ENCODE measurements at places on chromosomes 1 and 21.

DNA sequence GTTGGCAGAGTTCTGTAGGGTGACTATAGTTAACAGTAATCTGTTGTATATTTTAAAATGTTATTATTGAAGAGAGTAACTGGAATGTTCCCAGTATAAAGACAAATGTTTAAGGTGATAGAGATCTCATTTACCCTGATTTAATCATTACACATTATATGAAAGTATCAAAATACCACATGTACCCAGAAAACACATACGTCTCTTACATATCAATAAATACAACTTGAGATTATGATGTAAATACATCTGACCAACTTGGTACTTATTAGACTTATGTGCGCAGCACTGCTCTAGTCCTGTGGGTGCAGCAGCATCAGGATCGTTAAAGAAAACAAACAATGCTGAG is 670 bp upstream of the PARK7 start:
- no peak for DNase-seq

DNA sequence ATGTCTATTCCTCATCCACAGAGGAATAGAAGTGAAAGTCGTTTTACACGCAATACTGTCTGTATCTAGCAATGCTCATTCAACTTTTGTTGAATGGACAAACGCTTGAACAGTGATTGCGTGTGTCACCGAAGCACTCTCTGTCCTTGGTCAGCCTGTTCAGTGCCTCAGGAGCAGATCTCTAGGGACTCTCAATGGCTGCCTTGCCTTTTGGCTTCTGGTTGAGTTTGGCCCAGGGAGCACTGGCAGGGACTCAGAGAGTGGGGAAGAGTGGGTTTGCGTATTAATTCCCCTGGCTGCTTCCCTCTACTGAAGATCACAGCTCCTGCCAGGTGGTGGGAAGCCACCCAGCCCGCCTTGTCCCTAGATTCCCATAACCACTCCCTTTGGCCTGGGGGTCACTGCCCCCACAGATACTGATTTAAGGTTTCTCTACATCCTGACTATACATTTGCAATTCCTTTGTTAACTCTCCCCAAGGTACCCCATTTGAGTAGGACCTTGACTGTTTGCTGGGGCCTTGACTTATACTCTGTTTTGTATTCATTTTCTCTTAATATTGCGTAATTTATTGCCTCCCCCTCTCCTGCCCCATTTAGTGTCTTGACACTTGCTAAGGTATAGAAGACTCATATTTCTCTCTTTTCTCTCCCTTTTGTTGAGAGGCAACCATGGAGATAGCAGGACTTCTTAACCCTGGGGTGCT is 61.7 kb upstream of the USP24 start:
- DNase-seq = no peak

- DNase-seq = no peak
Observed at GRCh38 chr21:35995522-35996088, 64.7 kb downstream of the SETD4 start.

- DNase-seq = no peak
Observed at GRCh38 chr1:234776876-234777855, 167.2 kb upstream of the IRF2BP2 start.

DNA sequence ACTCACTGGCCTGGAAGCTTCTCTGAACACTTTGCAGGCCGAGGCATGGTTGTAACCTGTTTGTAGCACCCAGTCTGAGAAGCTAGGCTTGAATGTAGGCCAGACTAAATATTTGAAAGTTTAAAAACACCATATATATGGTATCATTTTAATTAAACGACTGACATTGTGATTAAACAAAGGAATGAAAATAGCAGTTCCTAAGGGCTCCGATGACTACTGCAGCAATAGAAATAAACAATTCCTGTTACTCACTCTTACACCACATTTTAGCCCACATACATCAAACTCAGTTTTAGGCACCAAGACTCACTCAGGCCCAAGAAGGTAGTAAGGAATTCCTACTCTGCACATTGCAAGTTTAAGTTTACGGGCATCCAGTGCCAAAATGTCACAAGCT is 281.2 kb downstream of the AKT3 start:
- DNase-seq = no peak

DNA sequence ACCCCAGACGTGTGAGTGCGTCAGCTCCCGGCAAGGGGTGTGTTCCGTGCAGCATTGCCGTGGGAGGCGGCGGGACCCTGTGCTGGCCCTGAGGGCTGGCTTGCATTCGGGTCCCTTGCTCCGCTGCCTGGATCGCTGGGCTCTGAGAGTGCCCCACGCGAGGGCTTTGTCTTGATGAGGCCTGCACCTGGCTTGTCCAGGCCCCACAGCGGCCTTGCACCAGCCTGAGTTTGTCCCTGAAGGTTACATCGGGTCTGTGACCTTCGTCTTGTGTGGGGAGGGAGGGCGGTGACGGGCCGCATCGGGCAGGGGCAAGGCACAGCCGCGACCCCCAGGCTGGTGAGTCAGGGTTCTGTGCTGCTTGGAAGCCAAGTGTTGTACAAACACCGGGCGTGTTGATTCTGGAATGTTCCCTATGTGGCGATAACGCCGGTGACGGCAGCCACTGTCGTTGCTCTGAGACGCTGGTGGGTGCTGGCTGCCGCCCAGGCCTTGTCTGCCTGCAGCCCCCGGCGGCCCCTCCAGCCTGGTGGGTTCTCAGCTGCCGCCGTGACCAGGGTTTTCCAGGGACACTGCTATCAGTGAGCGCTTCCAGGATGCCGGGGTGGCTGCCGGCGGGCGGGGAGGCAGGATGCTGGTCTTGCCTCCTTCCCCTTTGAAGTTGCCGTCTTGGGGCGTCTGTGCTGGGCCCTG is 42.9 kb downstream of the SLX9 start:
- no peak for DNase-seq

- no peak for DNase-seq
Observed at GRCh38 chr1:159869173-159869572, 6.7 kb upstream of the VSIG8 start.

DNA sequence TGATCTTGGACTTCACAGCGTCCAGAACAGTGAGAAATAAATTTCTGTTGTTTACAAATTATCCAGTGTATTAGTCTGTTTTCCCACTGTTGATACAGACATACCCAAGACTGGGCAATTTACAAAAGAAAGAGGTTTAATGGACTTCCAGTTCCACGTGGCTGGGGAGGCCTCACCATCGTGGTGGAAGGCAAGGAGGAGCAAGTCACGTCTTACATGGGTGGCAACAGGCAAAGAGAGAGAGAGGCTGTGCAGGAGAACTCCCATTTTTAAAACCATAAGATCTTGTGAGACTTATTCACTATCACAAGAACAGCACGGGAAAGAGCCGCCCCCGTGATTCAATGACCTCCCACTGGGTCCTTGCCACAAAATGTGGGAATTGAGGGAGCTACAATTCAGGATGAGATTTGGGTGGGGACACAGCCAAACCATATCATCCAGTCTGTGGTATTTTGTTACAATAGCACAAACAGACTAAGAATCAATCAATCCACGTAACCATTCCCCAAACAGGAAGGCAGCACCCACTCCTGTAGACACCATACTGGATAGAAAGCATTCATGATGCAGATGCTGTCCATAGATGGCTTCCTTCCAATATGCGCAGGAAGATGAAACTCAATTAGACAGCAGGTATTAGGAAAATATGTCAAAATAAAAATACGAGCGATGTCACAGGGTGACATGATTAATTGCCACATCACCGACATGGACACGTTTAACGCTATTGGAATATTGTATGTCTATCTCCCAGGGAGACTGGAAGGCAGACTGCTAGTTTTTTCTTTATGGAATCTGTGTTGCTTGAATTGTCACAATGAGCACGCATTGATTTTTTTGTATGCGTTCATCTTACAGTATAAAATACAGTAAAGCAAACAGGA is 22.8 kb downstream of the ECE1 start:
- no peak for DNase-seq

- DNase-seq = no peak
Observed at GRCh38 chr1:68166348-68166747, 66.0 kb downstream of the WLS start.

DNA sequence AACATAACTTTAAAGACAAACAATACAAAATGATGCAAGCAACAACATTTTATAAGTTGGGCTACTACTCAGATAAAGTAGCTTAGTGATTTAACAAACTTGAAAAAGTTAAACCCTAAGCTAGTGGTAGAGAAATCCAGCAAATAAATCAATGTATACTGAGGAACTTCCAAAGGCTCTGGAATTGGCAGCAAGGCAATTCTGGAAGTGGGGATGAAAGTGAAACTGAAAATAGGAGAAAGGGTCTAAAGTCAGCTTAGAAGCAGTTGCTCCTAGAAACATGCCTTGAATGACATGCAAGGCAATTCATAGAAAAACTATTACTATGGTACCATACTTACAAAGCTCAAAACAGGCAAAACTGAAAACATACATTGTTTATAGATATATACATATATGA is 90.0 kb upstream of the CAMK1G start:
- no peak for DNase-seq

DNA sequence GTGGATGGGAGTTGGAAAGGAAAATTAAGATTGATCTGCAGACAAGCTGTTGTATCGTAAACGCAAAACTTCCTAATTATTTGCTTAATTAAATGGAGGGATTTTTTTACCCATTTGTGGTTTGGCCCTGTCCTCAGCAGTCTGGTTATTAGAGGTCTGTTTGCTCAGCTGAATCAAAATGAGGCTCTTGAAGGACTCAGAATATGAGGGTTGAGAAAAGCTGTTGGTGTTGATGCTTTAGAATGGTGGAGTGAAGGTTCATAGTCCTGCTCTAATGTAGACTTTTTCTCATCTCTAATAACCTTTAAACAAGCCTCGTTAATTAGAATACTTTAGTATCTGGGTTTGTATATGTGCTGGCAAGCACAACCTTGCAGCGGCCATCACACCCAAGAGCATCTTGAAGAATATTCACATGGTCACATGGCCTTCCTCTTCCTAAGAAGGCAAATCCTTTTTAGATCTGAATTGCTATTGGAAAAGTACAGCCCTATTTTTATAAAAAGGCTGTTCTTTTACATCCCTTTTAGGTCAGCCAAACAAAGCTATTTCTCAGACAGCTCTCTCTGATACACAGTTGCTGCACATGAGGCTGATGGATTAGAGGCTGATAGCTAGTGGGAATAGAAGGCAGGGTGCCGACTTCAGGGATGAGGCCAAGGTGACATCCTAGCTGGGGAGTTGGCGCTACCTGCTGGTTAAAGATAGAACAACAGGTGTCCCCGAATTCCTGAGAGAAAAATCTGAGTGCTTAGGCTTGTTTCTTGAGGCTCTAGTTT is 53.8 kb downstream of the MACF1 start:
- peak; percentile 80 for DNase-seq

GRCh38 chr1:186806477-186806876 is 22.3 kb upstream of the PLA2G4A start:
- no peak for DNase-seq

GRCh38 chr1:109084563-109085517 is 5.7 kb upstream of the TMEM167B start:
- DNase-seq = no peak

GRCh38 chr1:226702957-226703831 is 35.9 kb downstream of the ITPKB start:
- DNase-seq = peak; percentile 81

GRCh38 chr1:219576931-219577730 is 35.8 kb downstream of the ZC3H11B start:
- DNase-seq = no peak

- DNase-seq = no peak
Observed at GRCh38 chr1:163656095-163656759, 334.5 kb downstream of the NUF2 start.

- no peak for DNase-seq
Observed at GRCh38 chr1:226582966-226583365, 34.4 kb downstream of the STUM start.

- peak; percentile 94 for DNase-seq
Observed at GRCh38 chr1:201713086-201713810, 115.7 kb upstream of the IPO9 start.

DNA sequence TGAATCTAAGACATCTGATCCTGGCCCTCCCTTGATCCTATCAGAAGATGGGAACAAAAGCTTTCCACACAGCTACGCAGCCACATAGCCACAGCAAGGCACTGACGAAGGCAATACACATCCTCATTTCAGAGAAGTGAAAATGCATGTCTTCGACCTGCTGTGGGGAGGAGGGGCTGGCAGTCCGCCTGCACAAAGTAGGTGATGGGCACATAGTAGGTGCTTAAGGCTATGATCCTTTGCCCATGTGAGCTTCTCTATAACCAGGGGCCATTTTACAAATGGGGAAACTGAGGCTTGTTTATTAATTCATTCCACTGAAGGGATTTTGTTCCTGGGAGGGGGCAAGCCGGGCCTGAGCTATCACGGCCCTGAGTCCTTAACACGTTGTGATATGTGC is 94.2 kb downstream of the PAX7 start:
- DNase-seq = no peak

- DNase-seq = no peak
Observed at GRCh38 chr1:68470388-68470970, 20.7 kb upstream of the RPE65 start.

GRCh38 chr1:211280910-211281309 is 21.7 kb downstream of the RCOR3 start:
- no peak for DNase-seq

- no peak for DNase-seq
Observed at GRCh38 chr21:45259206-45259840, 28.4 kb downstream of the POFUT2 start.

GRCh38 chr1:35558374-35559316 is 1.0 kb downstream of the NCDN start:
- no peak for DNase-seq

DNA sequence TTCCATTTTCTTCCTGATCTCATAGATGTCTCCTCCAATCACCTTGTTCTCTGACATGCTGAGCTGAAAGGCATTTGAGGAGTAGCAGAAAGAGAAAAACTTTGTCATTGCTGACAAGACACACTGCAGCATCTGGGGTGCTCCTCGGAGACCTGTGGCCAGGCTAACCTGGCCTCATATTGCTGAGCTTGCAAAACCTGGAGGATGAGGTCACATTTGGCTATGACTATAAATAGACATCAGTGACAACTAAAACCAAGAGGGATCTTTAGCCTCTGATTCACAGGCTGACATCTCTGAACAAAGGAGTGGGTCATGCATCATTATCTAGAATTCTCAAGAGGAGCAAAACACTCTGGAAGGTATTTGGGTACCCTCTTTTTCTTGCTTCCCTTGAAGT is 83.7 kb downstream of the PROX1 start:
- no peak for DNase-seq

DNA sequence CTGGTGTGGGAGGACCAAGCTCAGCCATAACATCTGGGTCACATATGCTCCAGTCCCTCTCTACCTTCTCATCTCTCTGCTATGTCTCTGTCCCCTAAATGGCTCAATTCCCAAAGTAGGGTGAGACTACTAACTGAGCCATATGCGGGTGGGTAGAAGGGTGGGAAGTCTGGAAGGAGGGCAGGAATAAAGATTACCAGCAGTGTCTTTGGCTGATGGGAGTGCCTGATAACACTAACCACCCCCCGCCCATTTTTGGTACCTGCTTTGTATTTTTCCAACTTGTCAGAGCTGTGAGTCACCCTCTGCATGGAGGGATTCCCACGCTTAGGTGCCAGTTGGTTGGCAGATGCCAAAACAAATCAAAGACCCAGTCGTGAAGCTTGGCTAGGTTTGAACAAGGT is 14.9 kb upstream of the SSBP3 start:
- no peak for DNase-seq

All from HTR-8/SVneo (cell line).